Astrocyte (in vitro differentiated cells and primary cell): ENCODE measurements at places on chromosomes 1 and 21.

- peaks cover 9% of the 10 kb centered on the region for H3K4me1 ChIP-seq
- H3K36me3 ChIP-seq, result no peaks in the 10 kb centered on the region
- no peaks in the 10 kb centered on the region for H3K27me3 ChIP-seq
- H3K27ac ChIP-seq, result no peak overlapping the region
- DNase-seq, result no peak
Observed at GRCh38 chr1:20107796-20108195, 11.5 kb downstream of the PLA2G2D start.

GRCh38 chr1:195733826-195734225 lies 874.4 kb downstream of the KCNT2 start:
- H3K27me3 ChIP-seq, result no peaks in the 10 kb centered on the region
- no peak overlapping the region for H3K27ac ChIP-seq
- H3K4me3 ChIP-seq, result no peak overlapping the region
- H3K36me3 ChIP-seq, result no peaks in the 10 kb centered on the region

DNA sequence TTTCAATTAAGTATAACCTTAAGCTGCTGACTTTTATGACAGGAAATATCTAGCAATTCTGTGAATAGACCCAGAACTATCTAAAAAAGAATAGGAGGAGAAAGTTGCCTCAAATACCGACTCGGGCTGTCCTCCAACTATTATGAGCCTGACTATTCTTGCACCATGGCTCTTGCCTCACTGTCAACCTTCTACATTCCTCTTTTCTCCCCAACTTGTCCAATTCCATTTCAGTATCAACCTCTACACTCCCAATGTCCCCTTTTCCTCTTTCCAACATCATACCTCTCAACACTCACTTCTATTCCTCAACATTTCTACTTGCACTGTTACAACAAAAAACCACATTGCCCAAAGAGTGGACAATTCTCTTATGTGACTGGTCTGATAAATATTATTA lies 2.3 kb downstream of the ZZZ3 start:
- no peak for DNase-seq
- H3K4me3 ChIP-seq, result no peak overlapping the region
- H3K4me1 ChIP-seq, result peaks cover 11% of the 10 kb centered on the region
- H3K27ac ChIP-seq, result no peak overlapping the region
- H3K27me3 ChIP-seq, result no peaks in the 10 kb centered on the region
- peaks cover 2% of the 10 kb centered on the region for H3K36me3 ChIP-seq

- no peaks in the 10 kb centered on the region for H3K36me3 ChIP-seq
- H3K4me1 ChIP-seq, result no peaks in the 10 kb centered on the region
- DNase-seq, result no peak
- no peaks in the 10 kb centered on the region for H3K27me3 ChIP-seq
- no peak overlapping the region for H3K27ac ChIP-seq
- H3K4me3 ChIP-seq, result no peak overlapping the region
Observed at GRCh38 chr1:1455366-1455884, 5.9 kb downstream of the ATAD3C start.

GRCh38 chr1:200676829-200677228 lies 7.1 kb upstream of the DDX59 start:
- no peak overlapping the region for H3K27ac ChIP-seq
- no peaks in the 10 kb centered on the region for H3K27me3 ChIP-seq
- no peak overlapping the region for H3K4me3 ChIP-seq
- DNase-seq, result no peak
- no peaks in the 10 kb centered on the region for H3K36me3 ChIP-seq

- no peaks in the 10 kb centered on the region for H3K36me3 ChIP-seq
- H3K27ac ChIP-seq, result peak overlapping the region; percentile 47
- peaks cover 14% of the 10 kb centered on the region for H3K4me1 ChIP-seq
- DNase-seq, result peak; percentile 89
- no peaks in the 10 kb centered on the region for H3K27me3 ChIP-seq
- no peak overlapping the region for H3K4me3 ChIP-seq
Observed at GRCh38 chr1:186442651-186443375, 18.1 kb downstream of the PDC start.

DNA sequence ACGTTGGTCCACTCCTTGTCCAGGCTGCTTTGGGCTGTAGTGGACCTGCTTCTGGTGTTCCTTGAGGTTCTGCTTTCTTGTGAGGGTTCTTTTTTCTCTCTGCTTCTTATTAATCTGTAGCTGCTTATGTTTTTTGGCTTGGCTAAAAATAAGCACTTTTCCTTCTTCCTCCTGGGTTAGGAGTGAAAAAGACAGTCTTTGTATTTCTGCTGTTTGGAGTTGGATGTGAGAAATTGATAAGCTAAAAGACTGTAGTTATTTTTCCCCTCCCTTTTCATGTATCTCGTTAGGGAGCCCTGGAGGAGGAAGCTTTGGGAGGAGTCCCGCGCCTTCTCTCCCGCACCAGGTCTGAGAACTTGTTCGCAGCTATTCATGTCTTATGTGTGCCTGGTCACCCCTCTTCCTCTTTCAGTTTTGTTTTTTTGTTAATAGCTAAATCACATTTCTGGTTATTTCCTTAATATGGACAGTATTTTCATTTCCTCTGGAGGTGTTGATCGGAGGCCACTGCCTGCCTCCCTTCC lies 79.0 kb downstream of the GALNT2 start:
- H3K27me3 ChIP-seq, result no peaks in the 10 kb centered on the region
- H3K27ac ChIP-seq, result no peak overlapping the region
- no peak for DNase-seq
- H3K4me3 ChIP-seq, result no peak overlapping the region

DNA sequence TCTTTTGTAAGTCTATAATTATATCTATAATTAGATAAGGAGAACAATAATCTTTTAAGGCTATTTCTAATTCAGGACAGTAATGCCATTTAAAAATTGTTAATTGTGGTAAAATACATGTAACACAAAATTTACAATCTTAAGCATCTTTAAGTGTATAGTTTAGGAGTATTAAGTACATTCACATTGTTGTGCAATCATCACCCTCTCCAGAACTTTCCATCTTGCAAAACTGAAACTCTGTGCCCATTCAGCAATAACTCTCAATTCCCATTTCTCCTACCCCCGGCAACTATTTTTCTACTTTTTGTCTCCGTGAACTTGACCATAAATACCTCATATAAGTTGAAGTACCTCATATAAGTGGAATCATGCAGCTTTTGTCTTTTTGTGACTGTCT lies 93.9 kb upstream of the KCNA3 start:
- no peak overlapping the region for H3K27ac ChIP-seq
- H3K4me3 ChIP-seq, result no peak overlapping the region
- no peaks in the 10 kb centered on the region for H3K27me3 ChIP-seq

GRCh38 chr1:63690966-63691700 lies 82.7 kb upstream of the ROR1 start:
- no peak overlapping the region for H3K4me3 ChIP-seq
- H3K27ac ChIP-seq, result no peak overlapping the region
- DNase-seq, result no peak
- peaks cover 4% of the 10 kb centered on the region for H3K4me1 ChIP-seq
- H3K36me3 ChIP-seq, result no peaks in the 10 kb centered on the region

- H3K27ac ChIP-seq, result no peak overlapping the region
- no peaks in the 10 kb centered on the region for H3K27me3 ChIP-seq
- H3K4me1 ChIP-seq, result no peaks in the 10 kb centered on the region
- H3K36me3 ChIP-seq, result no peaks in the 10 kb centered on the region
- DNase-seq, result no peak
- H3K4me3 ChIP-seq, result no peak overlapping the region
Observed at GRCh38 chr21:34023691-34024373, 49.5 kb upstream of the MRPS6 start.

GRCh38 chr1:108575375-108575774 lies 15.5 kb downstream of the EEIG2 start:
- H3K27me3 ChIP-seq, result no peaks in the 10 kb centered on the region
- peak; percentile 24 for DNase-seq
- H3K36me3 ChIP-seq, result no peaks in the 10 kb centered on the region
- no peaks in the 10 kb centered on the region for H3K4me1 ChIP-seq

DNA sequence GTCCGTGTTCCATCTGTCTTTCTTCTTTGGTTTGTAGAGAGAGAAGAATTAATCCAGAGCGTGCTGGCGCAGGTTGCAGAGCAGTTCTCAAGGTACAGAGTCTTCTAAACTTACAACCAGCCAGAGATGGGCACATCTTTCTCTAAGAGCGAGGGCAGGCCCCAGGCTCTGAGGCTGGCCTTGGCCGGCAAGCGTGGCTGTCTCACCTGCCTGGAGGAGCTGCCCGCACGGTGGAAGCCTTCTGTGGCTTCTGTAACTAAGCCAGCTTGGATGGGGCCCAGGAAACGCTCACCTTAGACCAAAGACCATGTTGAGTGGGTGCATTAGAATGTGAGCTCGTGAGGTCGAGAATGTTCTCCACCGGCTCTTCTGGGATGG lies 78.6 kb downstream of the PDE9A start:
- H3K27ac ChIP-seq, result no peak overlapping the region
- DNase-seq, result no peak
- no peaks in the 10 kb centered on the region for H3K4me1 ChIP-seq
- H3K4me3 ChIP-seq, result no peak overlapping the region

DNA sequence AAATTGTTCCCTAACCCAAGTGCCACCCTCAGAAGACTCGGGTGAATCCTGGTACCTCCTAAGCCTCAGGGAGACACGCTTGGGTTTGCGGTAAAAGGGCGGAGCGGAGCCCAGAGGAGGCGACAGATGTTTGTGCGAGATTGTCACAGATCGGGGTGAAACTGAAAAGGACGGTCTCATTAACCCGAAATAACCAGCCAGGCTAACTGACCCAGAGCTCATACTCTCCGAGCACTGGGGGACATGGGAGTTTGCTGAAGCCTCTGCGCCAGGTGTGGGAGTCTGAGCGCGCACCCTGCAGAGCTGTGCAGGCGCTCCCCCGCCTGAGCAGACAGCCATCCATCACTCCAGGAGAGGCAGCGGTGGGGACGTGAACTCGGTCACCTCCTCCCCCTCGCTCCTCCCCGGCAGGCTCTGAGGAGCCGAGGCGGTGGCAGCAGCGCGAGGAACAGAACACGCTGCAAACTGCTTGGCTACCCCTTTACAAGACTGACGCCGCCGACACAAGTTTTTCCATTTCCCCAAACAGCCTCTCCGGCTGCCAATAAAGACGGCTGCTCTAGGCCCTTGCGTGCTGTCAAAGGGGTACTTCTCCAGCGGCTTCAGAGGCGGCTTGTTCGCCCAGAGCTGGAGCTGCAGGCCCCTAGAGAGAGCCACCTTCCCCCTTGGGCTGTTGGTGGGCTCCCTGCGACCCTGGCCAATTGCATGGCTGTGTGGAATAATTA lies 43.5 kb downstream of the RRAGC start:
- peaks cover 6% of the 10 kb centered on the region for H3K4me1 ChIP-seq
- no peak for DNase-seq
- H3K36me3 ChIP-seq, result no peaks in the 10 kb centered on the region
- H3K27ac ChIP-seq, result no peak overlapping the region
- no peak overlapping the region for H3K4me3 ChIP-seq
- H3K27me3 ChIP-seq, result peaks cover 72% of the 10 kb centered on the region

DNA sequence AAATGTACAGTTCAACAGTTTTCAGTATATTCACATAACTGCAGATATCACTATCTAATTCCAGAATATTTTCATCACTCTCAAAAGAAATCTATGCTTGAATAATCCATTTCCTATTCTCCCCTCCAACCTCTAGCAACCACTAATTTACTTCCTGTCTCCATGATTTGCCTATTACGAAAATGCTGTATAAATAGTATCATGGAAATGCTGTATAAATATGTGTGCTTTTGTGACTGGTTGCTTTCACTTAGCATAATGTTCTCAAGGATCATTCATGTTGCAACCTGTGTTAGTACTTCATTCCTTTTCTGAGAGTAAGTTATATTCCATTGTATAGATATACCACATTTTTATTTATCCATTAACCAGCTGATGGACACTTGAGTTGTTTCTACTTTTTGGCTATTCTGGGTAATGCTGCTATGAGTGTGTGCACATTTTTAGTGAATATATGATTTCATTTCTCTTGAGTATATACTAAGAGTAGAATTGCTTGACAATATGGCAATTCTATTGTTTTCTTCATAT lies 115.6 kb downstream of the TNFSF18 start:
- no peak for DNase-seq
- no peak overlapping the region for H3K4me3 ChIP-seq
- H3K4me1 ChIP-seq, result peaks cover 11% of the 10 kb centered on the region
- H3K36me3 ChIP-seq, result no peaks in the 10 kb centered on the region

DNA sequence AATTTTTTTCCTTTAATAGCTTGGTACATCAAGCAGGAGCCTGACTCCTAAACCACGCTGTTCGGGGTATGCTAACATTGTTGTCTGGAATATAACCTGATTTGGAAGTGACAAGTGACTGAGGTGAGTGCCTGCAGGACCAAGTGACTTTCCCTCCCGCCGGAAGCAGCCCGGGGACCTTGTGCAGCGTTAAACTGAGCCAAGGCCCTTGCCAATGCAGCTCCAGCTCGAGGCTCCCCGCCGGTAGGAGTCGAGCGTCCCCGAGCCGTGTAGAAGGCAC lies 716 bp upstream of the MTARC1 start:
- H3K27ac ChIP-seq, result no peak overlapping the region
- H3K36me3 ChIP-seq, result no peaks in the 10 kb centered on the region
- H3K27me3 ChIP-seq, result no peaks in the 10 kb centered on the region
- no peak for DNase-seq

GRCh38 chr1:48725341-48726046 lies 51.2 kb downstream of the BEND5 start:
- peak; percentile 28 for DNase-seq
- no peaks in the 10 kb centered on the region for H3K4me1 ChIP-seq
- H3K4me3 ChIP-seq, result no peak overlapping the region
- H3K27ac ChIP-seq, result no peak overlapping the region
- H3K36me3 ChIP-seq, result no peaks in the 10 kb centered on the region
- no peaks in the 10 kb centered on the region for H3K27me3 ChIP-seq

- H3K4me1 ChIP-seq, result no peaks in the 10 kb centered on the region
- H3K27ac ChIP-seq, result no peak overlapping the region
- H3K27me3 ChIP-seq, result no peaks in the 10 kb centered on the region
- H3K4me3 ChIP-seq, result no peak overlapping the region
- peak; percentile 50 for DNase-seq
Observed at GRCh38 chr1:183506561-183506960, 34.3 kb downstream of the SMG7 start.

DNA sequence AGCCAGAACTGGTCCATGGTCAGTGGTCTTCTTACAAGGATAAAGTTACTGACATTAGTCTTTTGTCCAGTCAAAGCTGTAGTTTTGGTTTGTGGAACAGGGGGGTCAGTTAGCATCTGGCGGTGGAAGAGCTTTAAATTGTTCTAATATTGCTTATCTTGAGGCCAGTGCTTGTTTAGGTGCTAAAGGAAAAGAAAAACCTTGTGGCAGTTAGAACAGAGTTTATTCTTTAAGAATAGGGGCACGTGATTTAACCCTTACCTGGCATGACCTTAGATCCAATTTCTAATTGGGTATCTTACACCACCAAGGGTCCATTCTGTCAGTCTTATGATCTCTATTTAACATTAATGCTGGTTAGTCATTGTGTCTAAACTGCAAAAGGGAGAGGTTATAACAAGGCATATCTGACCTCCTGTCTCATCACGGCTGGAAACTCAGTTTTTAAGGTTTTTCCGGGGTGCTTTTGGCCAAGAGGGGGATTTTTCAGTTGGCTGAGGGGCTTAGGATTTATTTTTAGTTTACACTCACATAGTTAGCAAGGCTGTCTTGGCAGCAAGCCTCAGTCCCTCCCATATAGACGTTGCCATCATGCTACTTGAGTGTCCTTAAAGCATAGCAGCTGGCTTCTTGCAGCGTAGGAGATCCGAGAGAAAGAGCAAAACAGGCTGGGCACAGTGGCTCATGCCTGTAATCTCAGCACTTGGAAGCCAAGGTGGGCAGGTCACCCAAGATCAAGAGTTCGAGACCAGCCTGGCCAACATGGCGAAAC lies 60.1 kb upstream of the FAM89A start:
- peaks cover 6% of the 10 kb centered on the region for H3K27me3 ChIP-seq
- DNase-seq, result no peak
- H3K27ac ChIP-seq, result no peak overlapping the region
- H3K36me3 ChIP-seq, result no peaks in the 10 kb centered on the region

GRCh38 chr21:26126168-26126553 lies 44.4 kb downstream of the APP start:
- peaks cover 31% of the 10 kb centered on the region for H3K4me1 ChIP-seq
- no peaks in the 10 kb centered on the region for H3K27me3 ChIP-seq
- H3K4me3 ChIP-seq, result no peak overlapping the region
- no peak for DNase-seq
- H3K27ac ChIP-seq, result no peak overlapping the region
